ENCODE measurements at places on chromosomes 5 and 9.

DNA sequence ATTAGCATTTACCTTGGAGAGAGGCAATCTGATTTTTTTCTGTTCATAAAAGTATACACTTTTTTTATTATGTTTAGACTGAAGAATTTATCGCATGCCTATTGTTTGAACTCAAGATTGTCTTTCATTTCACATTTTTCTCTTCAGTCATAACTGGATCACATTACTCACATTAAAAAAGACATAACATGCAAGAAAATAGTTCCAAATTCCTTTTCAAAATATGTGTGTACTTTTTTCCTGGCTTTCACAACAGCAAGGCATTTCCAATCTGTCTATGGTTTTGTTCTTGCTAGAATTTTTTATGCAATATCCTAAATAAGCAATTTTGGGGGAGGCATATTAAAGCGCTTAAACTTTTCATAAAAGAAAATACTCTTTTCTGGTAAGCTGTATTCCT, 21.2 kb downstream of the FTMT start:
- DNase-seq: no peak

- no peak for DNase-seq
These were observed 21.7 kb upstream of the SPINK7 start for GRCh38 chr5:148290271-148291195.

DNA sequence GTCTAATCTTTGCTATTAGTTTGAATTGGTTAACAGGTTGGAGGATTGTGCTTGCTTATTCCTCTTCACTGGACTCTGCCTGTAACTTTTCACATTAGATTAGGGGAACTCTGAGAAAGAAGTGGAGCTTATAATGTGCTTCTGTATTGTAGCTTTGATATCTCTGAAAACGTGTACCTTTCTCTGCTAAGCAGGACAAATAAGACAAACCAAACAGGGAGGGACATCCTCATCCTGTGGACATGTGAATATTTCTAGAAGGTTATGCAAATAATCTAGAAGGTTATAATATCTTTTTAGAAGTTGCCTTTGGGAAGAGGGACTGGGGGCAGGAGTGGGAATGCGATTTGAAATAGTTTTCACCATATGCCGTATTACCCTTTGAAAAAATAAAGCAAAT, 11.7 kb downstream of the IQGAP2 start:
- DNase-seq: no peak

- DNase-seq: peak; percentile 48
These were observed 554.0 kb downstream of the BNC2 start for GRCh38 chr9:16316456-16316855.

GRCh38 chr5:37552770-37553719, 173.9 kb downstream of the WDR70 start:
- no peak for DNase-seq

DNA sequence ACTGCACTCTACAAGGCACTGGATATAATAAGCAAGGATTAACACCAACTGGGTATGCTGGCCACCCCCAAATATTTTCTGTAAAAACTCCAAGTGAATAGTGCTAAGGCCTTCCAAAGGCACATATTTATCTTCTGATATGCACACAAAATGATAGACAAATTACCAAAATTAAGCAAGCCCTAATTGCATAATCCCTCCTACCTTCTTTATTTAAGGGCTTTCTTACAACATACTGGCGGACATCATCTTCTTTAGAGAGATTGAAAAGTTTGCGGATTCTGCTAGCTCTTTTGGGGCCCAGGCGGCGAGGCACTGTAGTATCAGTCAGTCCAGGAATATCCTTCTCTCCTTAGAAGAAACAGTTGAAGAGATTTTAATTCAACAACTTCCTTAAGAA, 1.9 kb downstream of the RPS6 start:
- no peak for DNase-seq

Measured in right atrium auricular region (tissue), 2 donors.